ENCODE measurements at places on chromosomes 13 and 19.

GRCh38 chr19:56670961-56671612, 470 bp downstream of the ZNF835 start:
- DNase-seq, result no peak
- H3K4me3 ChIP-seq, result peak overlapping the region; percentile 94
- no peak overlapping the region for H3K27ac ChIP-seq
- no peaks in the 10 kb centered on the region for H3K27me3 ChIP-seq

DNA sequence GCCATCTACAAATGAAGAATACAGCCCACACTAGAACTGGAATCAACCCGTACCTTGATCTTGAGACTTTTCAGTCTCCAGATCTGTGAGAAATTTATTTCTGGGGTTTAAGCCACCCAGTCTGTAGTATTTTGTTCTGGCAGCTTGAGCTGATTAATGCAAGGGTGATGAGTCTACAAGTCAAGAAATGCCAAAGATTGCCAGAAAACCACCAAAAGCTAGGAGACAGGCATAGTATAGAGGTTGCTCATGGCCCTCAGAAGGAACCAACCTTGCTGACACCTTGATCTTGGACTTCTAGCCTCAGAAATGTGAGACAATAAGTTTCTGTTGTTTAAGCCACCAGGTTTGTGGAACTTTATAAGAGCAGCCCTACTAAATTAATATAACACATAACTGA, 428.2 kb upstream of the KLF12 start:
- no peaks in the 10 kb centered on the region for H3K27me3 ChIP-seq
- H3K36me3 ChIP-seq, result no peaks in the 10 kb centered on the region
- H3K4me1 ChIP-seq, result no peaks in the 10 kb centered on the region

DNA sequence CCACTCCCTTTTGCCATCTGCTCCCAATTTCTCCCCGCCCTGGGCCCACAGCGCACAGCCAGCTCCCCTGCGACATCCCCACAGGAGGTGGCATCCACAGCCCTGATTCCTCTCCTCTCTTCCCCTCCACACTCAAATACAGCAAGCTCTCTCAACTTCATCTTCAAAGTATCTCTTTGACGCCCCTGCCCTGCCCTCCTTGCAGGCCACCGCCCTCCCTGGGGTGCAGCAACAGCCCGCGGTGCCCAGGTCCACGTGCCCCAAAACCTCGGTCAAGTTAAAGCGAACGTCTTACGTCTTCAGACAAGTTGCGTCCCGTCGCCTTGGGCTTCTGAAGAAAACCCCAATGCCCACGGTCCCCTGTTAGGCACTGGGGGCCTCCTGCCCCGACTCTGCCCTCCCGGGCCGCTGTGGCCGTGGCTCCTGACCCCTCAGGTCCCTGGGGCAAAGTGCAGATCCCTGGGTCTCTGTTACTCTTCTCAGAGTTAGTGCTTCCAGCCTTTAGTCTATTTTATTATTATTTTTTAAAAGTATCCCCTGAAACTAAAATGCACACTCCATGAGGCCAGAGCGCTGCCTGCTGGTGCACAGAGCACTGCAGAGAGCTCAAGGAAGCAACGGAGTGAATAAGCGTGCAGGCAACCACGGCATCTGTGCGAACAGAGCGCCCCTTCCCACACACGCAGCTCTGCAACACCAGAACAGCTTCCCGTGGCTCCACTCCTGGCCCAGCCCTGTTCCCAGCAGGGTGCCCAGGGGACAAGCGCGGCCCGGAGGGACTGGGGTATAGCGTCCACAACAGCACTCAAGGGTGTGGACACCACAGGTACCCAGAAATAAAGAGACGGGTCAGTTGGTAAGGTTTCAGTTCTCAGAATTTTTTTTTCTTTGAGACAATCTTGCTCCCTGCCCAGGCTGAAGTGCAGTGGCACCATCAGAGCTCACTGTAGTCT, 26.4 kb downstream of the IL17D start:
- no peak overlapping the region for H3K4me3 ChIP-seq
- H3K27me3 ChIP-seq, result no peaks in the 10 kb centered on the region
- H3K27ac ChIP-seq, result no peak overlapping the region
- H3K36me3 ChIP-seq, result no peaks in the 10 kb centered on the region

GRCh38 chr19:2542341-2543069, 66.6 kb downstream of the GADD45B start:
- no peak overlapping the region for H3K4me3 ChIP-seq
- H3K4me1 ChIP-seq, result peaks cover 74% of the 10 kb centered on the region
- H3K27ac ChIP-seq, result peak overlapping the region; percentile 74
- no peaks in the 10 kb centered on the region for H3K36me3 ChIP-seq

GRCh38 chr13:30731361-30732045, 3.8 kb upstream of the ALOX5AP start:
- no peak for DNase-seq
- H3K4me3 ChIP-seq, result no peak overlapping the region
- no peaks in the 10 kb centered on the region for H3K27me3 ChIP-seq
- no peaks in the 10 kb centered on the region for H3K4me1 ChIP-seq
- no peak overlapping the region for H3K27ac ChIP-seq

DNA sequence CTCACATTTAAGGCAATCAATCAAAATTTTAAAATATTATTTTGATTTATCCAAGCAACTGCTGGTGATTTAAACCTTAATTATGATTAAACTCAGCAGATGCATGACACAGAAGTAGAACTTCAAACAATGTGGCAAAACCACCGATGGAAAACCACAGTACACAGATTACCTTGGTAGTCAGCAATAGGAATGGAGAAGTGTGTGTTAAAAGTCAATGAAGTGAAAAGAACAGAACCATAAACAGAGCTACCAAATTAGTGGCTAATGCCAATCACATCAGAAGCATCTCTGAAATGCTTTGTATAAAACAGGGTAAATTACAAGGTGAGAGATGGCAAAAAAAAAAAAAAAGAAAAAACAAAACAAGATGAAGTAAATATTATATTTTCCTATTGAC, 31.2 kb downstream of the KATNAL1 start:
- no peak overlapping the region for H3K4me3 ChIP-seq
- H3K36me3 ChIP-seq, result peaks cover 16% of the 10 kb centered on the region
- peaks cover 12% of the 10 kb centered on the region for H3K4me1 ChIP-seq
- no peak overlapping the region for H3K27ac ChIP-seq

DNA sequence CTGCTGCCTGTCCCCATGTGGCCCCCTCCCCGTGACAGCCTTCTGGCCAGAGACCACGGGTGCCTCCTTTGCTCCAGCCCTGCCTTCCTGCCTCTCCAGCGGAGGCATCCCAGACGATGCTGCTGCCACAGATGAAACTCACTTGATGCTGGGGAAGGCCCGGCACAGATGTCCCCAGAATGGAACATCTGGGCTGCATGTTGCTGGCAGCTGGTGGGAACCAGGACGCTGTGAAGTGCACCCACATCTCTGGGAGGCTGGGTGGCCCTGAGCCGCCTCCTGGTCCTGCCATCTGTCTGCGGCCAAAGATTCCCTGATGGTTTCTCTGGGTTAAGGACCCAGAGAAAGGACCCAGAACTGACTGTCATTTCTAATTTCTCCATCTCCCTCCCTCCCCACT, 51.9 kb upstream of the PTPRS start:
- no peaks in the 10 kb centered on the region for H3K4me1 ChIP-seq
- no peak for DNase-seq
- H3K27me3 ChIP-seq, result peaks cover 5% of the 10 kb centered on the region
- no peak overlapping the region for H3K27ac ChIP-seq
- no peaks in the 10 kb centered on the region for H3K36me3 ChIP-seq

GRCh38 chr19:658916-659839, 3.8 kb downstream of the RNF126 start:
- peaks cover 62% of the 10 kb centered on the region for H3K4me1 ChIP-seq
- no peak for DNase-seq
- no peaks in the 10 kb centered on the region for H3K36me3 ChIP-seq
- peak overlapping the region; percentile 8 for H3K27ac ChIP-seq
- H3K27me3 ChIP-seq, result no peaks in the 10 kb centered on the region
- H3K4me3 ChIP-seq, result peak overlapping the region; percentile 17

GRCh38 chr13:32125751-32126150, 94.2 kb downstream of the FRY start:
- H3K27me3 ChIP-seq, result no peaks in the 10 kb centered on the region
- H3K4me3 ChIP-seq, result no peak overlapping the region
- peak overlapping the region; percentile 71 for H3K27ac ChIP-seq
- H3K36me3 ChIP-seq, result no peaks in the 10 kb centered on the region

- H3K27ac ChIP-seq, result no peak overlapping the region
- no peaks in the 10 kb centered on the region for H3K27me3 ChIP-seq
- H3K4me1 ChIP-seq, result no peaks in the 10 kb centered on the region
Measured at GRCh38 chr19:31139871-31140505, 209.2 kb downstream of the TSHZ3 start.

DNA sequence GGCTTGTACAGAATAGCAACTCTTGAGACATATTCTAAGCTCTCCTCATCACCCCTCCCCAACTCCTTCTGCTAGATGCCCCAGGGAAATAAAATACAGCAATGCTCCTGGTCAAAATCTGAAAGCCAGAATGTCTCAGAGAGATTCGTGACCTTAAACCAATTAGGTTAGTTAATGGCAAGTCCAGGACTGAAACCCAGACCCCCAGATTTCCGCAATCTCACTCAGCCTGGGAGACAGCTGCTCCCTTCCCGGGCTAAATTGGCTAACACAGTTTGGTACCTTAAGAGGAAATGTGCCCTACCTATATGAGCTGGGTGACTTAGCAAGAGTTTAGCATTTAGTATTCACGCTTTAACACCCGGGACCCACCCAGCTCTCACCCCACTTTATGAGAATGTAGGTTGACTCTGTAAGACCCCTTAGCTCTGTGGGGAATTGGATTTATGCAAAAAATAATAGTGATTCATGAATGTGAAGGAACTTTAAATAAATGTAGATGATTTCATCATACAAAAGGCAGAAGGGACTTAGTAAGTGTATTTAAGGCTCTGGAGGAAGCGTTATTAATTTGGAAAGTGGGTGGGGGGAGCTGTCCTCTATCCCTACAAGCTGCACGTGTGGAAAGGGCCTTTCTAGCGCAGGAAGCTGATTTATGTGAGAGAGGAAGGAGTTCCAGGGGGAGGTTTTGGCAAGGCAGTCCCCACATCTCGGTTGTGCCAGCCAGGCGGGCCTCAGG, 1.1 kb downstream of the DLEU7 start:
- H3K27ac ChIP-seq, result no peak overlapping the region
- H3K4me3 ChIP-seq, result peak overlapping the region; percentile 37
- peaks cover 12% of the 10 kb centered on the region for H3K4me1 ChIP-seq
- H3K36me3 ChIP-seq, result no peaks in the 10 kb centered on the region

- H3K36me3 ChIP-seq, result no peaks in the 10 kb centered on the region
- H3K4me1 ChIP-seq, result peaks cover 55% of the 10 kb centered on the region
- no peak for DNase-seq
- H3K27ac ChIP-seq, result peak overlapping the region; percentile 78
- H3K27me3 ChIP-seq, result no peaks in the 10 kb centered on the region
- peak overlapping the region; percentile 21 for H3K4me3 ChIP-seq
Measured at GRCh38 chr19:5048091-5048726, 79.3 kb downstream of the KDM4B start.
